ENCODE measurements at places on chromosomes 12 and 14.

- no peak for DNase-seq
Observed at GRCh38 chr12:84356224-84356623, 556.4 kb downstream of the SLC6A15 start.

- no peak for DNase-seq
Observed at GRCh38 chr14:59828276-59828675, 42.3 kb downstream of the RTN1 start.

GRCh38 chr12:27779920-27780611 lies at the start of the genes KLHL42 and MANSC4:
Gene KLHL42, plus strand, starts transcription at chr12:27780233. Its CDS starts 98 bp downstream, at chr12:27780331.
Gene MANSC4, minus strand, starts transcription at chr12:27780236. Its CDS starts 8,960 bp downstream, at chr12:27771276.
- DNase-seq = peak; percentile 39

DNA sequence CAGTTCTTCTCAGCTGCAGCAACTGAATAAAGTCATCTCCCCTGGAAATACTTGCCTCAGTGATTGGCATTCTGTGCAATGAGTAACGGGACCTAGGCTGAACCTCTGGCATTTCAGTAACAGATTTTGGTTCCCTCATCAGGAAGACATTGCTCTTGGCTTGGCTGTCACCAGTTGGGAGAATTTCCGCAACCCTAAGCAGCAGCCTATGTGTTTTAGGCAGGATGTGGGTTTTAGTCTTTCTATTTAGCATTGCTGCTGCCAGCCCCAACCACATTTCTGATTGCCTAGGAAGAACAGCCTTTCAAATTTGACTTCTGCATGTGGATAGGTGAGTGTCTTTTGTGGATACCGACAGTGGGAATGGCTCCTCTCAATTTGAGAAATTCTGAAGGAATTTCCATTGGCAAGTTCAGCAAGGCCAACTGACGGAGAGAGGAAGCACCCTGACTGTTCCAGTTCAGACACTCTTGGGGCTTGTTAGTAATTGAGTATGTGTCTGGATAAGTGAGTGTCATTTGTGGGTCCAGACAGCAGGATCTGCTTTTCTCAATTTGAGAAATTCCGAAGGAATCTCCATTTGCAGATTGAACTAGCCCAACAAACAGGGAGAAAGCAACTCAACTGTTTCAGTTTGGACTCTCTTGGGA lies 19.0 kb upstream of the CLEC2A start:
- peak; percentile 7 for DNase-seq

DNA sequence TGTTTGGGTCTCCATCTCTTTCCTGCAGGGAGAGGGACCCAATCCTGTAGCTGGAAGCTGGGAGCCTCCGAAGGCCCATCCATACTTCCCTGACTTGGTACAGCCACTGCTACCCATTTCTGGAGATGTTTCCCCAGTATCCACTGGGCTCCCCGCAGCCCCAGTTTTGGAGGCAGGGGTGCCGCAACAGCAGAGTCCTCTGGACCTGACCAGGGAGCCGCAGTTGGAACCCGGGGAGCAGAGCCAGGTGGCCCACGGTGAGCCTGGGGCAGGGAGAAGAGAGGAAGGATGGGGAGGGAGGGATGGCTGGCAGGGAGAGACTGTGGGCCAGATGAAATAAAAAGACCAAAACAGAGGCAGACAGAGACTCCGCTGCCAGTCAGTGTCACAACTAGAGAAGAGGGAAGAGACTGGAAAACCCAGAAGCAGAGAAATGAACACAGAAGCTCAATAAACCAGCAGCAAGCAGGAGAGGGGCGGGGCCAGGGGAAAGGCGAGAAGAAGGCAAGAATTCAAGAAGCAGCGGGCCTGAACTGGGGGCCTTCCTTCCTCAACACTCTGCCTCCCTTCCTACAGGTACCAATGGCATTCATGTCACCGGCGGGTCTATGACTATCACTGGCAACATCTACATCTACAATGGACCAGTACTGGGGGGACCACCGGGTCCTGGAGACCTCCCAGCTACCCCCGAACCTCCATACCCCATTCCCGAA lies 6.3 kb downstream of the LTBR start:
- no peak for DNase-seq

GRCh38 chr12:131139363-131140068 lies 185.8 kb downstream of the ADGRD1 start:
- no peak for DNase-seq

GRCh38 chr14:95362138-95362494 lies 42.4 kb upstream of the CLMN start:
- DNase-seq = no peak

GRCh38 chr12:118327391-118327790 lies 45.3 kb downstream of the TAOK3 start:
- no peak for DNase-seq

DNA sequence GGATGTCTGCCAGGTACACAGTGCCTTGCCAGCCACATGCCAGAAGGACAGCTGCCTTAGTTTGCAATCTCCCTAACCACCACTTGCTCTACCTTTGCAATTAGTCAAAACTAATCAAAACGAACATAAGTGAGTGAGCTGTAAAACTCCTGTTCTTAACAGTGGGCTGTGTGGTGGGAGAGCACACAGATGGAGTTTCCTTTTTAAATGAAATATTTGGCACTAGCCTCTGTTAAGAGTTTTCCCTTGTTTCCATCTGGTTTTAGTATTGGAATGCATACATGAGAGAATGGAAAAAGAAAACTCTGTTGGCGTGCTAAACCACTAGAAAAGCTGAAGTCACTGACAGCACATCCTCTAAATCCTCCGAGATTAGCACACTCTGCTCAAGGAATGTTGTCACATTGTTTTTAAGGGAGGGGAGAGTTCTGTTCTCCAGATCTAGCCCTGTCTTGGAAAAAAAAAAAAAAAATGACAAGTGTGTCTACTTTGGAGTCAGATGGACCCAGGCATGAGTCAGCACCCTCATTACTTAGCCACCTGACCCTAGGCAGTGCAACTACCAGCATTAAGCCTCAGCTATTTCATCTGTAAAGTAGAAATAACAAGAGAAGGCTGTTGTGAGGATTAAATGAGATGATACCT lies 83.9 kb downstream of the STXBP6 start:
- DNase-seq = no peak

GRCh38 chr12:58728397-58728796 lies 191.9 kb downstream of the LRIG3 start:
- DNase-seq = no peak

- no peak for DNase-seq
Observed at GRCh38 chr12:1094714-1095113, 103.7 kb downstream of the ERC1 start.

DNA sequence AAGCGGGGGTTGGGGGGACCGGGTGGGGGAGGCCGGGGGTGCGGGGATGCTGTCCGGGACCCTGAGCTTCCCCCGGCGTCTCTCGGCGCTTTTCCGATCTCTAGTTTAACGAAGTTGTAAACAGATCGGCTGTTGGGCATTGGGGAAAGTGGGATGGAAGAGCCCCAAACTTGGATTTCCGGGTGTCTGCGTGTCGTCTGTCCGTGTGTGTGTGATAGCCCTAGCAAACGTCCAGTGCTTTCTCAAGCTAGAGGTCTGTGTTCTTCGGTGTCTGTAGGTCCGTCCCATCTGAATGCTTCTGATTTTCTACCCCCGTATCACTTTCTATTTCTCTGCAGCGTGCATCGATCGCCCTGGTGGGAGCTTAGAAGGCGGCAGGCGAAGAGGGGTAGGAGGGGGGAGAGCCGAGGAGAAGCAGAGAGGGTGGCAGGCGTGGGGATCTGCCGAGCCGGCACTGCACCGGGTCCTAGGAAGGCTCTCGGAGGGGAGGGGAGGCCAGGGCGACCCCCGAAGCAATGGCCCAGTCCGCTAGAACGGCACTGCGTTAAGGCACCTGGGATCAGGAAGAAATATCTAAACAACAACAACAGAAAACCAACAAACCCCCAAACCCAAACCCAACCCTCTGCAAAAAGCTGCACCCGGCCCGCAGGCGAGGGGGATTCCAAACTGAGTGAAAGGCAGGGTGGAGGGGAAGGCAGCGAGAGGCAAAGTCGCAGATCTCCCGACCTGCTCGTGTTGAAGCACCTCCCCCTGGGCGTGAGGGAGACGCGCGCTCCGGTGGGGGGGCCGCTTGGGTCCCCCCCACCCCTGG lies 1.0 kb downstream of the KCNA1 start:
- DNase-seq = no peak

DNA sequence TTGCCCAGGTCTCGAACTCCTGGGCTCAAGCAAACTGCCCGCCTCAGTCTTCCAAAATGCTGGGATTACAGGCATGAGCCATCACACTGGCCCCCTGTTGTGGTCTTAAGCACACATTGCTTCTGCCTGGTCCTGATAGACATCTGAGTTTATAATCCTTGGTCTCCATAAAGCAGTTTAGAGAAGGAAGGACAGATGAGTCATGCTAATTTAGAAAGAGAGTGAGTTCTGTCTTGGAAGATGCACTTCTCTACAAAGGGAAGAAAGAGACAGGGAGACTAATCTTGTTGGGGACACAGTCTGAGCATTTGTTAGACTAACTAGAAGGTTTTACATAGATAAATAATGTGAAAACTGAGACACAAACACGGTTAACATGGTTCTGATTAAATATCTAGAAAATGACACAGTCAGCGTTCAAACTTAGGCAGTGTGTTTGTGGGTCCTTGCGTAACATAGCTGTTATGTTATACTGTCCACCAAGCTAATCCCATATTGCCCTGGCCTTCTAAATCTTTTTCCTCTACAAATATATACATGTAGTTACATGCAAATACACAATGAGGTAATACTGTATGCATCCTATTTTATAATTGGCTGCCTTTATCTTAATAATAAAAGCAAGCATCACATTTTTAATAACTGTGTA lies 31.0 kb downstream of the SAMD4A start:
- DNase-seq = no peak

- DNase-seq = no peak
Observed at GRCh38 chr14:106562451-106562850, 1036.1 kb downstream of the TMEM121 start.

- no peak for DNase-seq
Observed at GRCh38 chr14:32426586-32427388, 97.7 kb downstream of the AKAP6 start.

DNA sequence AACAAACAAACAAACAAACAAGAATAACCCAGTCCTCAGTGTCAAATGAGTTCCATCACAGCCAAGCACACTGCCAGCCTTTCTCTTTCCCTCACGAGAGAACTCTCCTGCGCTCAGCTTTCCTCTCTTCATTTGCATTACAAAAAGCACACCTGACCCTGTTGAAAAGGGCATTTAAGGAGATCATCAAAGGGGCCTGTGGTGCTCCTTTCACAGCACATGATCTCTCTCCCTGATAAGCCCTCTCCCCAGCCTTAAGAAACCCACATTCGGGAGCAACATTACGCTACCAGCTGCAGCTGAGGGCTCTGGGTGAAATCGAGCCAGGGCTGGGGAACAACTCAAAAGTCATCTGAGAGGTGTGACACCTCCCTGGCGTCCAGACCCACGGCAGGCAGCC lies 165.6 kb upstream of the TMCC3 start:
- DNase-seq = no peak

GRCh38 chr12:47901063-47901717 lies 3.6 kb downstream of the VDR start:
- DNase-seq = no peak

DNA sequence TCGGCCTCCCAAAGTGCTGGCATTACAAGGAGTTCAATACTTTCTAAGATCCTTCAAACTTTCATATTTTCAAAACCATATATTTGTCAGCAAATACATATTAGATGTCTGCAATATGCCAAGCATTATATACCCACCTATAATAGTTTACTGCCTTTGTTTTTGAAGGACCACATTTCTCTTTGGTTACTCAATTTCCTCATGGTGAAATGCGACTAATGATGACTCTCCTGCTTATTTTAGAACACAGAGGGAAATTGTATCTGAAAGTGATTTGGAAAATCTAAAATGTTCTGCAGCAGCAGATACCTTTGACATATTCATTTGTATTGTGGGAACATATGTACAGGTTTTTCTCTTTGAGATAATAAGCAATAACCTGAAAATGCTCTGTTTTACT lies 2.7 kb upstream of the CNTN1 start:
- DNase-seq = no peak

DNA sequence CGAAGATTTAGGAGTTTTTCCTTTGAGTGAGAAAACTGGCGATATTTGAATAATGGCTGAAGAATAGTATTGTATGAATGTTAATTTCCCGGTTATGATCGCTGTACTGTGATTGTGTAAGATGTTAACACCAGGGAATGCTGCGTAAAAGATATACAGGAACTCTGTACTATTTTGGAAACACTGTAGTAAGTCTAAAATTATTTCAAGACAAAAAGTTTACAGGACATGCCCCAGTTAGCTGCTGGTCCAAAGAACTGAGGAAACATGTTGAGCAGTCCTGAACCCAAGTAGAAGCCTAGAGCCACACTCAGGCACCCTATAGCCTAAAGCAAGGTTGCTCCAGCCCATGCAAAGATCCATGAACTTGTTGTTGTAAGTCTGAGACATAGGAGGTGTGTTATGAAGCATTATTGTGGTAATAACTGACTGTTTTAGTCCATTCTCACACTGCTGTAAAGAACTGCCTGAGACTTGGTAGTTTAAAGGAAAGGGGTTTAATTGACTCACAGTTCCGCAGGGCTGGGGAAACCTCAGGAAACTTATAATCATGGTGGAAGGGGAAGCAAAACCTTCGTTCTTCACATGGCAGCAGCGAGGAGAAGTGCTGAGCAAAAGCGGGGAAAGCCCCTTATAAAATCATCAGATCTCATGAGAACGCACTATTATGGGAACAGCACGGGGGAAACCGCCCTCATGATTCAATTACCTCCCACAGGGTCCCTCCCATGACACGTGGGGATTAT lies 99.8 kb upstream of the RESF1 start:
- no peak for DNase-seq

DNA sequence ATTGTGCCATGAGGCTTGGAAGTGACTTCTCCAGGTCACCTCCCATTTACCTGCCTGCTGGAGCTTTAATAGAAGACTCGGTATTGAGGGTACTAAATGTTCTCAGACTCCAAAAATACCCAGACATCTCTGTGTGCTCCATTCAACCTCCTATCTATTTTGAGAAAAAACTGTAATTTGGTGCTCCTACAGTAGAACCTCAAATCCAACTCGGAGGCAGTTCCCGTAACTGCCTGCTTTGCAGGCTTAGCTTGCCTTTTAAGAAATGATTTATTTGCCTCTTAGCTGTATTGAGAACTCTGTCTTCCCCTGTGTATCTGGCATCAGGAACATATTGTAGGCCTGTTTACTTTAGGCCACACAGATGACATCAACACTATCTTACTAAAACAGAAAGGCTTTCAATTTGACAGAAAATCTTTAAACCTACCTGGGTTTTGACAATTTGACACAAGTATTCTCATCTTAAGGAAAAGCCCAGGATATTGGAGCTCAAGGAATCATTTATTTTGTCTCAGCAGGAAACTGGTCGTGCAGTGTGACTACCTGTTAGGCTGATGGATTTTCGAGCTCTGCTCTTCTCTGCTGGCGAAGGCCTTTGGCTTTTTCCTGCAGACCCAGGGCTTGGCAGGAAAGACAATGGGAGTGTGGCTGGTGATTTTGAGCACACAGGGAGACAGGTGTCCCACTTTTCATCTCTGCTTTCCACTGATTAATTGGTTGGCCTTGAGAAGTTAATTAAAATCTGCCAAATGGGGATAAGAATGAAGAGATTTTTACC lies 314.8 kb downstream of the SNAPC1 start:
- DNase-seq = no peak

DNA sequence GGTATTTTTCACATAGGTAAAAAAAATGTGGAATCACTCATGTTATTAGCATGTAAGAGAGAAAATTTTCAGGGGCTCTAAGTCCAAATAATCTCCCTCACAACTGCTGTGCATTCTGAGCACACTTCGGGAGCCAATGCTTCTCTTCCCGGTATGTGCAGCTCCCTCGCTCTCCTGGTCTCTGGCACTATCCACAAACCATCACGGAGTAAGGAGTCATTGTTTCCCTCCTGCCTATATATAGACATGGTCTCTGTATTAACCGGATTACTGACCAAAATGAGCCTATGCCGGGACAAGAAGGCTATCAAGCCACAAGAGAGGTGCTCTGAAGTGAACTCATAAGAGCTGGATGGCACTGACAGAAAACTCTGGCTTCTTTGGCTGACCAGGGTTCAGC lies 13.4 kb downstream of the HECTD4 start:
- DNase-seq = no peak

All from stimulated activated CD8-positive, alpha-beta memory T cell treated with anti-CD3 and anti-CD28 coated beads, Interleukin-4, amount 100 ng/mL, for 1 hour (primary cell).